GOT3 (cell line): ENCODE measurements at places on chromosomes 3 and 15.

- DNase-seq = no peak
Measured at GRCh38 chr3:15519096-15519495, 2.4 kb downstream of the COLQ start.

DNA sequence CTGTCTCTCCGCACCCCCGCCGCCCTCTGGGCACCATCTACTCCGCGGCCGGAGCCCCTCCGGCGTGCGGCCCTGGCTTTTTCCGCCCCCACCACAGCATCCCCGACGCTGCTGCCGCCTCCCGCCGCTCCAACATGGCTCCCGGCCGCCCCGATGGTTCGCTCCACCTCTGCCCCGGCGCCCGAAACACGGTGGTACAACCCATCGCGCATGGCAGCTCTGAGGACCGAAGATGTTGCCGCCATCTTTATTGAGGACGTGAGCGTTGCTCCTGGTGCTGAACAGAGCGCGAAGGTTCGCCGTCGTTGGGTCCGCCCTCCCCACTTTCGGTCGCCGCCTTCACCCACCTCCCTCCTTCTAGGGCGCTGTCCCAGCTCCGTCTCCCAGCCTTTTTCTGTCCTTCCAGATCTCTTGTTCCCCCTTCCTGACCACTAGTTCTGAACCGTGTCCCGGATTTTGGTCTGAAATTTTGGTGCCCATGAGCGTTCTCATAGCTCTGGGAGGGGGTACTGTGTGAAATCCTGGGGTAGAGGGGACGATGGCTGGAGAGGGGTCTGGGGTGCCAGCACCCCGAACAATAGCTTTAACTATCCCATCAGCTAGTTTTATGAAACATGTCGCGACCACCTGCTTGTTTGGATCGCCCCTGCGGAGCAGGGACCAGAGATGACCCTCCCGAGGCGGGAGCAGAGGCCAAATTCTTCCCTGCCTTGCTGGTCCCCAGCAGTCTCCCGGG, at the start of gene CELSR3:
Gene CELSR3 (minus strand): TSS at position 134 of the 736 bp plus-strand sequence. CDS start 252 bp downstream, outside the sequence.
- peak; percentile 9 for DNase-seq

DNA sequence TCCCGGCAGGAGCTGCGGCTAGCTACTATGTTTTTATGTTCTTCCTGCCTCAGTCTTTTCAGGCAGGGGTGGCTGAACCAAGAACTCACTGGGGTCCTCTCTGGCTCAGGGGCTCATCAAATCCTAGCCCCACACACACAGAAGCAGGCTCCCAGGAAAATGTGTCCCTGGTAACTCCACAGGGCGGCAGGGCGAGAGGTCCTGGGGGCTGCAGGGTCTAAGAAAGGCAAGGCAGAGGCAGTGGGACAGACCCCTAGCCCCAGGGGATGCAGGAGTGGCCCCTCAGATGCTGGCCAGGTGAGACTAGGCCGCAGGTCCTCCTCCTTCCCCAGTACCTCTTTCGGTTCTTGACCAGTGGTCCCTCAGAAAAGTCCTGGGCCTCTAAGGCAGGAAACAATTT, 48.9 kb downstream of the PTH1R start:
- DNase-seq = no peak

- DNase-seq = no peak
Measured at GRCh38 chr3:129628169-129628522, 21.7 kb upstream of the PLXND1 start.

GRCh38 chr15:28112962-28113361, 13.8 kb upstream of the OCA2 start:
- no peak for DNase-seq

- DNase-seq = no peak
Measured at GRCh38 chr15:80942746-80943565, 46.7 kb downstream of the MESD start.

DNA sequence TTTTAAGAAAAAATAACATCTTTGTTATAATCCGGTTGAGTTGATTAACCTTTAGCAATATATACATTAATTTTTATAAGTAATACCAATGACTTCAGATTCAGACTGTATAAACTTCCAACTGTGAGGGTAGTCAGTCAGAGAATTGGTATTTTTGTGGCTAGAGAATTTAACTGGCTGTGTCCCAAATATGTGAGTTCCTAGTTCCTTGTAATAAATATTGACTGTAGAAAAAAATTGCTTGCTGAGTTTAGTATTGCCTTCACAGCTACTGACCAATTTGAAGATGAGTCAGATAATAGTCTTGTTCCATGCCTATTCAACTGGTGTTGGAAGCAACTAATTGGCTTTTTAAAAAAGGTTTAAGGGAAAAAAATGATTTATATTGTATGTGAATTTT, 210.8 kb downstream of the GAP43 start:
- no peak for DNase-seq

DNA sequence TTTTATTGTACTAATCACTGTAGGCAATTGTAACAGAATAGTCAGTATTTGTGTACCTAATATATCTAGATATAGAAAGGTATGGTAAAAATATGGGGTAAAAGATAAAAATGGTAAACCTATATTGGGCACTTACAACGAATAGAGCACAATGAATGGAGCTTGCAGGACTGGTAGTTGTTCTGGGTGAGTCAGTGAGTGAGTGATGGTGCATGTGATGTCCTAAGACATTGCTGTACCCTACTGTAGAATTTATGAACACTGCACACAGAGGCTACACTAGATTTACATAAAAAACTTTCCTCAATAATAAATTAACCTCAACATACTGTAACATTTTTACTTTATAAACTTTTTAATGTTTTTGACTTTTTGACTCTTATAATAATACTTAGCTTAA, 274.3 kb upstream of the PPP2R3A start:
- DNase-seq = no peak

DNA sequence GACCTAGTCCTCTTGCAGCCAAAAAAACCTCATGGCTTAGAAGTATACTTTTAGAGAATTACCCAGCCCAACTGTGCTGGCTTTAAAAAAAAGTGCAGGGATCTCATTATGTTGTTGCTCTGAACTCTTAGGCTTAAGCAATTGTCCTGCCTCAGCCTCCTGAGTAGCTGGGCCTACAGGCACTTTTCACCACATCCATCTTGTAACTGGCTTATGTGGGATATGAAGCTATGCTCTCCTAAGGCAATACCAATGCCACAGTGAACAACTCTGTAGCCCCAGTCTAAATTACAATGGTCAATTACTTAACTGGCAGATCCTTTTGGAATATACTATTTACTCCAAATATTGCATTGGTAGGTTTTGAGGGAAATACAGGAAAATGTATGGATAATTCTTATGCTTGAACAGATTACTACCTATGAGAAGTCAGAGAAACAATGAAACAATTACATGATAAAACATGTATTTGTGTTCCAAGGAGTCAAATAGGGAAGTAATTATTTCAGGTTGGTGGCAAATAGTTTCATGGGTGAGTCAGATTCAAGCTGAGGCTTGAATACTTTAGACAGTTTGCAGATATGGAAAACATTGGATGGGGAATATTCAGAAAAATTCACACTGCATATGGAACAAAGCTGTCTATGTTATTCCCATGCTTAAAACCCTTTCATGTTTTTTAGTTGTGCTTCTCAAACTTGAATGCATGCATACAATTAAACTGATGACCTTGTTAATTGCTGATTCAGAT, 34.6 kb upstream of the GPR149 start:
- DNase-seq = no peak

GRCh38 chr3:4866866-4867265, 112.4 kb upstream of the BHLHE40 start:
- no peak for DNase-seq

DNA sequence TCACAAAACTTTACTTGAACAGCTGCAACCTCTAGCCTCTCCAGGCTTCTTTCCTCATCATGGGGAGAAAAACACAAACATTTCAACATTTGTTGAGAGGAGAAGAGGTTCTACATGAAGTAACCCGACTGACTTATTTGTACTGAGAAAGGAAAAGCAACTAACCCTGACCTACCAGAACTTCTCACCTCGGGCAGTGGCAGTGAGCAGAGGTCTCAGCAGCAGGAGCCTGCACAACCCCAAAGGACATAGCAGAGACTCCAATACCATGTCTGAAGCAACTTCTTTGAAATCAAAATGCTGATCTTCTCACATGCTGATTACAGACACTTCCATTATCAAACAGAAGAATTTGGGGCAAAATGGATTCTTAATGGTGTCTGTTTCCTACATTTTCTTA, 1085.6 kb upstream of the CFAP20DC start:
- DNase-seq = no peak

- no peak for DNase-seq
Measured at GRCh38 chr3:167909504-167909896, 174.0 kb downstream of the SERPINI1 start.

DNA sequence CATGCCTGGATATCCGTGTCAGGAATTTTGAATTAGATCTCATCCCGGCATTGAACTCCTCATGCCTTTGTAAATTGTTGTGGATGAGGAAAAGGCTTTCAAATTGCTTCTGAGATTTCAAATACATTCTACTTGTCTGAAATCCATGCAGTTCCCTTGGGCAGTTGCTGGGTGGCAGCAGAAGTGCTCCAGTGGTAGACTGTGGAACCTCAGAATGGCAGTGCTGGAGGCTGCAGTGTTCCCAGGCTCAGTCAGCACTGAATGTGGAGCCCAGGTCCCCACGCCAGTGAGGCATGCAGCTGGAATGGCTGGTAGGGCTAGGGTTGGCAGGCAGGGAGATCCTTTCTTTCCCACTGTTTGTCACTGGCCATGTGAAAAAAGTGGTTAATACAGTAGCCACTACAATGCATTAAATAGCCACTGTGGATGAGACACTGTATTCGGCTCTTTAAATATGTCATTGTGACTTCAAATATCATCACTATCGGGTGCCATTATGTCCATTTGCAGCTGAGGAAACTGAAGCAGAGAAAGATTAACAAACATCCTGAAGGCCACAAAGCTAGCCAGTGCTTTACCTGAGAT, 98.6 kb downstream of the TPRG1 start:
- peak; percentile 37 for DNase-seq

DNA sequence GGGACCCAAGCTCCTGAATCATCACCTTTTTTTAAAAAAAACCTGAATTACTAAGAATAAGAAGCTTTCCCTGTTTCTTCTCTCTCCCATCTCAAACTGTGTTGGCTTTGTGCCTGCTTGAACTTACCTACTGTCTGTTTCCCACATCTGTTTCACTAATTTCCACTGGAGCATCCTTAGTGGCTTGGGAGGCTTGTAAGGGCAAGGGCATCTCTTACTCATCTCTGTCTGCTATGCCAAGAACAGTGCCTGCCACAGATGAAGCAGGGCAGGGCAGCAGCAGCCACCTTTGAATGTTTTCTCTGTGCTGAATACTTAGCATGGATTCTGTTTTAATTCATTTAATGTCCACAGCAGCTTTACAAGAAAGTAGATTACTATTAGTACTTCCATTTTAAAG, 42.3 kb downstream of the SNRK start:
- DNase-seq = no peak

DNA sequence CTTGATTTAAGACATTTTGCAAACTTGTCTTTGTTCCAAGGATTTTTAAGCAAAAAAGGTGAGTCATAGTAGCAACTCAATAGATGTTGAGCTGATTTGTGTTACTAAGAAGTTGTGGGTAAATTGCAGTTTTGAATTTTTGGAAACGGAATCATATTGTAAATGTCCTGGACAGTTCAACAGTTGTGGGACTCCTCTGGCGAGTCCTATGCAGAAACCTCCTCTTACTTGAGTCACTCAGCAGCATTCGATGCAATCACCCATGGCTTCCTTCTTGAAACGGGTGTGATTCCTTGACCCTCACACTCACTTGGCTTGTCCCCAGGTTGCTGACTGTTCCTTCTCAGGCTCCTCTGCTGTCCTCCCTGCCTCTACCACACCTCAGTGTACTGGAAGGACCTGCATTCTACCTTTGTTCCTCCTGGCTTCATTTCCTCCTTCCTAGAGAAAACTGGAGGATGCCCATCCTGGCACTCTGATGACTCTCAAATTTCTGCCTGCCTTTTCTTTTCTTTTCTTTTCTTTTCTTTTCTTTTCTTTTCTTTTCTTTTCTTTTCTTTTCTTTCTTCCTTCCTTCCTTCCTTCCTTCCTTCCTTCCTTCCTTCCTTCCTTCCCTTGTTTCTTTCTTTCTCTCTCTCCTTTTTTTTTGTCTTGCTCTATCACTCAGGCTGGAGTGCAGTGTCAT, 52.8 kb upstream of the DGKG start:
- DNase-seq = peak; percentile 22

GRCh38 chr15:79475306-79475705, 43.2 kb downstream of the MINAR1 start:
- no peak for DNase-seq

- DNase-seq = no peak
Measured at GRCh38 chr3:88986834-88987233, 120.6 kb upstream of the EPHA3 start.

- DNase-seq = no peak
Measured at GRCh38 chr3:102179326-102180177, 255.3 kb upstream of the ZPLD1 start.

DNA sequence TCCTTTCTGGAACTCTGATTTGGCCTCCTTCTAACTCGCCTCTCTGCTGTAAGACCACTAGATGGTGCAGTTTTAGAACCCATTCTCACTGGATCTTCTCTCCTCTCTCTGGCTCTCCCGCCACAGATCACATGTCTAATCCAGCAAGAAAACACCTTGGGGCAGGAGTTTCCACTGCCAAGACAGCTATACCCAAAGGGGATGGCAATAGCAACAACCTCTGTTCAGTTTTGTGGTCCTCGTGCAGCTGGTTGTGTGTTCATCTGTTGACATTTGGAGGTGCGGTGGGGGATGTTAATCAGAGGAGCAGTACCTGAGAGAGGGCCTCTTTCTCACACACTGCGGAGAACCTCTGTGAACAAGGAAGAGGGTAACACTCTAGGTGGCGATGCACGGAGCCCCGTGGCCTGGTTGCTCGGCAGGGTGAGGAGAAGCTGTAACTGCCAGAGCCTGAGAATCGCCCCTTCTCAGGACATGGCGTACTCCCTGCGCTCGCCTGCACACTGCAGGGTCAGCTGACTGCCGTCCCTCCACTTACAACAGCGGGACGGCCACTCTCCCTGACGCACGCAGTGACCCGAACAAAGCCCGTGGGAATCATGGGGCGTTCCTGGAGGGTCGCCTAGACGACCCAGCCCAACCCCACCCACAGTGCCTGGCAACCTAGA, at the start of gene TEX55:
Gene TEX55 (plus strand): TSS at position 666 of the 668 bp plus-strand sequence. CDS start 25 bp downstream, outside the sequence.
- no peak for DNase-seq

DNA sequence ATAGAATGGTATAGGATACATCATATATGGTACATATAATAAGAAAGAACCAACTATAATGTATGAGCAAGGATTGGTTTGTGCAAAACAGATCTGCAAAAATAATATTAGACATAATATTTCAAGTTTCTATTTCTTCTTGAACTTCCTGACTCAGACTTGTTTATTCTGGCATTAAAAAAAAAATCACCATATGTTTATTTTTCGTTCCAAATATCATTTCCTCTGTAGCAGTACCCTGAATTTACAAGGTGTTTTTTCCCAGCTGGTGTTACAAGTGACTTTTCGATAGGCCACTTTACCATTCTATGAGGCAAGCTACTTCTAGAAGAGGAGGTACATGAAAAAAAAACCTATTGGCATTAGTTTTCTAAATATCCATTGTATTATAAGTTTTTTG, 785.0 kb downstream of the PDCD6IP start:
- DNase-seq = no peak

DNA sequence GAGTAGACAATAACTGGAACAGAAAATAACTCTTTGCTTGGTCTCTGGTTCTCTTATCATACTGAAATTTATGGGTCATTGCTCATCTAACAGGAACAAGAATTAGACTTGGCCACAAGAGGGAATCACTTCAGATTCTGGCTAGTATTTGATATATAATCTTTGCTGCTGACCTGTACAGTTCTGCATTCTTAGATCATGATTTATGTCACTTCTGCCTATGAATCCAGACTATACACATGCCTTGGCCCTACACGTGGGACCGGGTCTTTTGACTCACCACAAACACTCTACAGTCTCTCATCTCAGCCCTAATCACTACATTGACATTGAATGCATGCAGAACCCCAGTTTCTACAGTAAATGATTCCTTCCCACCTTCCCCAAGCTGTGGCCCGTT, 162.5 kb upstream of the SOX2 start:
- no peak for DNase-seq
